ENCODE measurements at places on chromosomes 12 and 14.

- DNase-seq, result no peak
Measured at GRCh38 chr12:103620395-103620794, 33.3 kb downstream of the STAB2 start.

GRCh38 chr14:31950764-31951637 lies 126.1 kb upstream of the ARHGAP5 start:
- no peak for DNase-seq

- DNase-seq, result no peak
Measured at GRCh38 chr14:63322897-63323573, 4.3 kb upstream of the GPHB5 start.

- no peak for DNase-seq
Measured at GRCh38 chr12:71503579-71504391, 64.2 kb downstream of the LGR5 start.

DNA sequence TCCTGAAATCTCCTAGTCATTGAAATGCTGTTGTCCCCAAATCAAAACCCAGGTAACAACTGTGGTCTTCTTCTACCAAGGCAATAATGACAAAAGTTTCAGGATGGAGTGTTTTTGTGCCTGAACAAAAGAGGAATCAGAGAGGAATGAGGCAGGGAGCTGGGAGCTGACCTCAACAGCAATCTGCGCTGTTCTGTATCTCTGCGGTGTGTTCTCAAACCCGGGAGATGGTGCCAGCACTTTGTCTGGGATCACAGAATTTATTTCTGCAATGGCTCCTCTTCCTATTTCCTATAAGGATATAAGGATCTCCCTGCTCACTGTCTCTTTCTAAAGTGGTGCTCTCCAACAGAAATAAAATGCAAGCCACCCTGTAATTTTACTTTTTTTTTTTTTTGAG lies 449 bp upstream of the GLT8D2 start:
- no peak for DNase-seq

DNA sequence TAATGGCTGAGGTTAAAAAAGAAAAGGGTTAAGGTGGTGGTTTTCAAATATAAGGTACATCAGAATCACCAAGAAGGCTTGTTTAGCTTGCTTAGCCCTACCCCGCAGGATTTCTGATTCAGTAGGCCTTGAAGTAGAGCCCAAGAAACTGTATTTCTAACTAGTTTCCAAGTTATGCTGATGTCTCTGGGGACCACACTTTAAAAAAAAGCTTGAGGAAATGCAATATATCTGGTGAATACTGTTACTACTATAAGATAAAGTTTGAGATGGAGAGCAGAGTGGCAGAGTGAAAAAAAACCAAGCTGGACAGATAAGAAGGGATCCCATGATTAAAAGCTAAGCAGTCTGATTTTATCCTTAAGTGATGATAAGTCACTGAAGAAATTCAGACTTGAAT lies 18.3 kb upstream of the GXYLT1 start:
- no peak for DNase-seq

DNA sequence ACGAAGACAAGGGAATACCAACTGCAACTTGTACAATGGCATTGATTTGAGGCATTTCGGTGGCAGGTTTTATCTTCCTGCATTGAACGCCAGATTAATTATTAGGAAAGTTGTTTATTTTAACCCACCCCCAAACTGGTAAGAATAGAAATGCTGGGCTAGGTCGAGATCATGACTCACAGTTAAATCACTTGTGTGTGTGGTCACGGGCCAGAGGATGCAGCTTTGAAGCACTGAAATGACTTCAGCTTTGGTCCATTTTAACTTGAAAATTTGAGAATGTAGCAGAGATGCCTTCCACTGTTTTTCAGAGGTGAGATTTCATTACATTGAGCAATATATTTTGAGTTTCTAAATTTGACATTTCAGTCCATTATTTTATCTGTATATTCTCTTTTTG lies 23.6 kb upstream of the KCNH3 start:
- DNase-seq, result no peak

- no peak for DNase-seq
Measured at GRCh38 chr12:130372936-130373335, 35.2 kb downstream of the PIWIL1 start.

DNA sequence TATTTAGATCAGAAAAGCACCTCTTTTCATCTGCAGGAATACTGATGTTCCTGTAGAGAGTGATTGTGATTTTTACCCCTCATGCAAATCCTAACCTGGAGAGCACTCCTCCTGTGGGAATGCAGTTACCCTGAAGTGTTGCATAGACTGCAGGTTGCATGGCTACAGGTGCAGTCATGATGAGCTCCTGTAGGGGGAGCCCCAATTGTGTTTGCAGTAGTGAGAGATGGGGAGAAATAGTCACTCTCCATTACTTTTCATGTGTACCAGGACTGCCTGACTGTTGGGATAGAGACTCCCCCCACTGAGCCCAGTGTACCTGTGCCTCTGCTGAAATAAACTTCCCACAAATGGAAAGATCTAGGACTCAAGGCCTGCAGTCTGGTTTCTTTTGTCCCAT lies 1086.5 kb downstream of the SLC6A15 start:
- DNase-seq, result no peak

- DNase-seq, result no peak
Measured at GRCh38 chr12:20985399-20985798, 145.6 kb upstream of the SLCO1B1 start.

DNA sequence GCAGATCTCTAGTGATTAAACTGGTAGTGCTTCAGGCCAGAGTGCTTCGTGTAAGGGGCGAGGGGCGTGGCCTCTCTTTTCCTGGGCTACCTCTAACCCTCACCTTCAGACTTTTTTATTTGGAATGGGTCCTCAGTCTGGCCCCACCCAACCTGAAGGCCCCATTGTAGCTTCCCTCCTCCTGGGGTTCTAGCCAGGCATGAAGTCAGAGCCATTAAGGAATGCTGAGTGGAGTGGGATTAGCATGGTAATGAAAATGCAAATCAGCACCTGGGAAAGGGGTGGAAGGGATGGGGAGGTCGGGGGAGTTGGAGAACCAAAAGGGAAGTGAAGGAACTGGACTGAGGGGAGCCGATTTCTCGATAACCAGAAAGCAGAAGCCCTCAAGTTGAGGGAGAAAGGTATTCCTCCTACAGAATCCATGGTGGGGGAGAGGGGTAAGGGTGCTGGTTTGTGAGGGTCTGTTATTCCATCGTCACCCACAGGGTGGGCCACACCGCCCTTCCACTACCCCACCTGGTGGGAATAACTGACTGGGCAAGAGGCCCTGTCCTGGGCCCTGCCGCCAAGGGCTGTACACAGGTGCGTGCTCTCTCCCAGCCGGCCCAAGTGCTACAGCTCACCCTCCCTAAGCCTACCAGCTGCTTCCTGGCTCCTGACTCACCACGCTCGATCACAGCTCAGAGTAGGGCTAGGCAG lies 14.1 kb downstream of the ZFHX2 start:
- DNase-seq, result no peak

DNA sequence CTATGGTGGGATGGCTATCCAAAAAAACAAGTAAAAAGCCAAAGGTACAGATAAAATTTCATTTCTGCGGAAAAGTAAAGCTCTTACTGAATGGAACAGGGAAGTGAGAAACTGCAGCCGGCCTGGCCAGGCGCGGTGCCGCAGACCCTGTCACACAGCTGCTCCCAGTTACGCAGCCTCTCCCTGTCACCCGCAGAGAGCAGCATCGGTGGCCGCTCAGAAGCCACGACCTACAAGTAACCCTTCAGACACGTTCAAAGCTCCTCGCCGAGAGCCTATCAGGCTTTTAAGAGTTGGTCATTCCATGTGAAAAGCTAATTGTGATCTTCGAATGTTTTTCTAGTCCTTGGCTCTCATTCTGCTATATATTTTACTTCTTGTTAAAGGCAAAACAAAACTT lies 11.0 kb upstream of the ANKLE2 start:
- DNase-seq, result no peak

- DNase-seq, result no peak
Measured at GRCh38 chr12:55698241-55698955, 9.3 kb downstream of the ITGA7 start.

- DNase-seq, result no peak
Measured at GRCh38 chr14:60884134-60884533, 96.7 kb downstream of the TRMT5 start.

DNA sequence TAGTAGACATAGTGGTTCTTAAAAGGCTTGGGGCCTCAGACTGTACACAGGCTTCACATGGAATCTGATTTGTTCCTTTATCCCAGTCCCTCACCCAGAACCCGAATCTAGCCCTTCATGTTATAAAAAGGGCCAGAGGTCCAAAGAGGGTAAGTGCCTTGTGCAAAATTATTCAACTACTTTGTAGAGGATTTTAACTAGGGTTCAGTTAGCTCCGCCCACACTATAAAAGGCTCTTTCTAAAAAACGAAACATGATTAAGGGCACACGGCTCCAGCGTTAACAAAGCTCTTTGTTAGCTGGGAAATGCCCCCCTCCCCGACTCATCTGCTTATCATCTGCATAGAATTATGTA lies 3.2 kb upstream of the SOCS2 start:
- no peak for DNase-seq

- DNase-seq, result no peak
Measured at GRCh38 chr14:97359341-97359740, 562.2 kb downstream of the VRK1 start.

GRCh38 chr14:73233564-73233963 lies 3.7 kb upstream of the PAPLN start:
- no peak for DNase-seq

DNA sequence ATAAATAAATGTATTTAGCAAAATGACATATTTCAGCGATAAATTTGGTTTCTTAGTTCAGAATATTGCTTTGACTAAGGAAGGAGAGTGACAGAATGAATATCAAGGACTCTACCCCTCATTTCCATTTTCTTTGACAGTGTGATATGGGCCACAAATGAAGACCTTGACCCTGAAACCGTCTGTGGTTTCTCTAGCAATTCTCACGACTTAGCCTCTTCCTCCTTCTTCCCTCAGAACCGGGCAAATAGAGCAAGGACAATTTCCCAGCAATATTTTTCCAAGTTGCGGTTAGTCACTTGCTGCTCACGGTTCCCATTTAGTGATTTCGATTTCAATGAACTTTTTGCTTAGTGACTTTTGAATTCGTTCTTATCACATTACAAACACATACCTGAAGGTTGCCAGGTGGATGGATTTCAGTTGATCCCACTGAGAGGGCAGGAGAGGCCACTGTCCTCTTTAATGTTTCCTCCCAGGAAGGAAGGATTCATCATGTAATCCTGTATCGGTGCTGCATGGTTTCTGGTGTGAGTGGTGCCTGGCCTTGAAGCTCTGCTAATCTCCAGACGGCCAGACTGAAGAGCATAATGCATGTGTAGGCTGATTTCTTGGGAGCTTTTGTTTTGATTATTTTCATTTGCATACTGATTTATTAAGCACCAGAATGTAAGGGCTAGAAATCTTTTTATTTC lies 77.6 kb downstream of the CHST11 start:
- DNase-seq, result no peak

GRCh38 chr14:67538501-67538900 lies 5.4 kb downstream of the PLEKHH1 start:
- DNase-seq, result no peak

DNA sequence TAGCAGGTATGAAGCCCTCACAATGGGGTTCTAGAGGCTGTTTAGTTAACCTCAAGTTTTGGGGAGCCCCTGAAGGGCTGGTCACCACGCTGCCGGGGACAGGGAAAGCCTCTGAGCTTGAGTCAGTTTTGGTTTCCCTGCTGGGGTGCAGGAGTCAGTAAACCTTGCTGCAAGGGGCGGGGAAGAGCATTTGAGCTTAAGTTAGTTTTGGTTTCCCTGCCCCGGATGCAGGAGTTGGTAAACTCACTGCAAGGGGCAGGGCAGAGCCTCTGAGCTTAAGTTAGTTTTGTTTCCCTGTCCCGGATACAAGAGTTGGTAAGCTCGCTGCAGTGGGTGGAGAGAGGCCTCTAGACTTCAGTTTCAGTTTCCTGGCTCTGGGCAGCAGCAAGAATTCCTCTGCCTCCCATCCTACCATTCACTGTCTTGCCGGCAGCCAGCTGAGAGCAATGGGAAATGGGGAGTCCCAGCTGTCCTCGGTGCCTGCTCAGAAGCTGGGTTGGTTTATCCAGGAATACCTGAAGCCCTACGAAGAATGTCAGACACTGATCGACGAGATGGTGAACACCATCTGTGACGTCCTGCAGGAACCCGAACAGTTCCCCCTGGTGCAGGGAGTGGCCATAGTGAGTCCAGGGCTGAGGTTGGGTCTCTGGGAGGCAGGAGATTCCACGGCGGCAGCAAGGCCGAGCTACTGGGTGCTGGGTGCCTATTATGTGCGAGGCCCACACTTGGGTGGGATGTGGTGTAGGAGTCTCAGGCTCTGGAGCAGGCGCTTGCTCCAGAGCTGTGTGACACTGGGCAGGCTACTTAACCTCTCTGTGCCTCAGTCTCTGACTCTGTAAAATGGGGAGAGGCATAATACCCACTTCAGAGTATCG lies at the start of gene OAS2:
TSS of gene OAS2 (plus strand) at position 357 of the 878 bp plus-strand sequence. CDS start at position 447, 90 bp downstream.
- peak; percentile 68 for DNase-seq

- DNase-seq, result no peak
Measured at GRCh38 chr14:53209370-53209769, 56.2 kb upstream of the DDHD1 start.

GRCh38 chr12:52539083-52539820 lies 13.7 kb downstream of the KRT71 start:
- DNase-seq, result no peak

DNA sequence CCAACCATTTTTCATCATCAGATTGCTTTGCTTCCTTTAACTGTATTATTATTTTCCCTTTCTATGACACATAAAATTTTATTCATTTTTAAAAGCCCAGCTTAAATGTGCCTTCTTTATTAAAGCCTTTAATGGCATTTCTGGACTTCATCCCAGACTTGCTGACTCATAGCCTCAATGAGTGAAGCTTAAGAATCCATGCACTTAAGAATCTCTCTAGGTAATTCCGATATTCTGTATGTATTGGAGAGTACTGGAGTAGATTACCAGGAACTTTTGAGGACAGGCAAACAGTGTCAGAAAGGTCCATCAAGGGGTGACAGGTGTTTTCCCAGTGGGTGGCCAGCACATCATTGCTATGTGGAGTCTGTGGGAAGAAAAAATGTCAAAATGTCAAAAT lies 107.9 kb downstream of the PTPRQ start:
- DNase-seq, result no peak

DNA sequence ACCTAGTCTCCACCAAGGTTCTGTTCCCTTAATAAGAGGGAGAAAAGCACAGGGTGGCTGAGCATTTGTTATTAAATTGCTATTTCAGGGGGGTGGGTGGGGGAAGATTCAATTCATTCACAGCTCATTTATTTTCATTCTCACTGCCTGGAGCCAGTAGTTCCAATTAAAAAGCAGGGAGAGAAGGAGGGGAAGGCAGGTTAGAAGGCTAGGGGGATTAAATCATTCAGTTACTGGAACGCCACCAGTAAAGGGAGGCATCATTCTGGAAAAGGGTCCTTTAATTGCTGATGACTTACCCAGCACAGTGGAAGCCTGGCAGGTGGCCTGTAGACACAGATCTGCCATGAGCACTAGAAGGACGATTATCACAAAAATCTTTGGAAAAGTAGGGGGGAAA lies 47.4 kb downstream of the NIN start:
- no peak for DNase-seq

- no peak for DNase-seq
Measured at GRCh38 chr14:23123419-23123818, 4.4 kb upstream of the CEBPE start.

- DNase-seq, result no peak
Measured at GRCh38 chr12:17992002-17992656, 97.9 kb downstream of the RERGL start.

Data from stimulated activated CD4-positive, alpha-beta T cell treated with anti-CD3 and anti-CD28 coated beads, Interleukin-1b, Interleukin-23, amount 100 ng/mL, for 24 hours (primary cell).